ENCODE measurements at places on chromosomes 6 and 20.

GRCh38 chr20:54172856-54173652, 732 bp downstream of the CYP24A1 start:
- no peak for DNase-seq

- DNase-seq: no peak
Measured at GRCh38 chr6:49902856-49903255, 36.5 kb upstream of the CRISP1 start.

DNA sequence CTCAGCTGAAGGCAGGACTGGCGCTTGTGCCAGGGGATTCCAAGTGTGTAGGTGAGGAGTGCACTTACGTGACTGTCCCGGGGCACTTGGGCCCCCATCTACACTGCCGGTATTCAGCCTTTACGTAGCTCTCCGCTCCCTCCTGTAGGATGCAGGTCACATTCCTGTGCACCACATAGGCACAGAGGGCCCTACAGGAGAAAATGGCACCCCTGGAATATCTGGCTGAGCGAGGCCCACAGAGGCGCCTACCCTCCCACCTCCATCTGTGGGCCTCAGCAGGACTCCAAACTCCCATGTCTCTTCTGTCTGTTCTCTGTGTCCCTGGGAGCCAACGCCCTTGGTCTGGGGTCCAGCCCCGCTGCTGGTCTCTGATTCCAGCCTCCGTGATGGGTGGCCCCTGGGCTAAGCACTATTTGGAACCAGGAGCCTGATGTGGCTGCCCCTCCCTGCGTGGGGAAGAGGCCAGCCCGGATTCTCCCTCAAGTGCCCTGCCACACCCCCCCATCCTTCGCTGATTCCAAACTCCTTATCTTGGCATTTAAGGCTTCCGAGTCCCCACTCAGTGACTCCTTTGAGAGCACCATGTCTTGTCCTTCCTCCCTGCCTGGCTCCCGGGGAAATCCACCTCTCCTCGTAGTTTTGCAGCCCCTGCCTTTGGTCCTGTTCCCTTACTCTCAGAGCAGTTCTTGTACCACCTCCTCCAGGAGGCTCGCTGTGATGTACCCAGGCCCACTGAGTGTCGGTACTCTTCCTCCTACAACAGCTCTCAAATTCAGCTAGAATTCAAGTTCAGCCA, 1.5 kb downstream of the EMILIN3 start:
- no peak for DNase-seq

DNA sequence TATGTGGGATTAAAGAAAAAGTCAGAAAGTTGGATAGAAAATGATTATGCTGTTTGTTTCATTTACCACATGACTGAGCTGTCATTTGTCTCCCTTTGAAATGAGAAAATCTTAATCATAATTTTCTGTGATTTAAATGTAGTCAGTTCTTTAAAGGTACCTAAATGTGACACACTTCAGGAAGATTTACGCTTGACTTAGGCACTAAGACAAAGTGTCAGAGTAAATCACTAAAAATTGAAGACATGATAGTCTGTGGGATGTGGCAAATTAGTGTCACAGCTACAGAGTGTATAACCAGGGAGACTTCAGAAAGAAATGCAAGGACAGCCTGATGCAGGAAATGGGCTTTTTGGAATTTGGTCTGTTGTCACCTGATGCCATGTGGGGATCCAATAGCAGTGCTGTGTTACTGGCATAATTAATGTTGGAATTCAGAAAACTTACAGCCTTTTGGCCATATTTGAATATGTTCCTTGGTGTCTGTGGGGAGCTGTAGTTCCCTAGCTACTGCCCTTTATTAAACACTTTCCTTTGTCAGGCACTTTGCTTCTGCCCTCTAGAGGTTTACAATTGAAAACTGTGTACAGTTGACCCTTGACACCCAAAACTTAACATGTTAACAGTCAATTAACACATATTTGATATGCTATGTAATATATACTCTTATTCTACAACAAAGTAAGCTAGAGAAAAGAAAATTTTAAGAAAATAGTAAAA, 493.8 kb downstream of the UTRN start:
- no peak for DNase-seq

GRCh38 chr6:3893487-3893886, 44.3 kb downstream of the FAM50B start:
- DNase-seq: no peak

- DNase-seq: no peak
Measured at GRCh38 chr20:19405958-19406357, 193.5 kb downstream of the SLC24A3 start.

DNA sequence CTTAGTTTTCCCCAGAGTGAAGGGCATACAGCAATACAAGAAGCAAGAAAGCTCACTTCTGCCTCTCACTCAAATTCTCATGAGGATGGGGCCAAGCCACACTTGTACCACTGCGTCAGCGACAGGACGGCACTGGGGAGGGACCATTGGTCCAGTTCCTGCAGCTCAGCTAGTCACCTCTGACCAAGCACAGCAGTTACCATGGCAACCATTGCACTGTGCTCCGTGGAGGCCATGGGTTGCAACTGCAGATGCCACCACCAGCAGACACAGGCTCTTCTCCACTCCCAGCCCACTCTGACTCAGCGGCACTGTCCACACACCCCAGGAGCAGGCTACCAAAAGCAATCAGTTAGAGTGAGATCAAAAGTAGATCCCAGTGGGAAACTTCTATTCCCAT, 441.1 kb upstream of the ARID1B start:
- no peak for DNase-seq

- no peak for DNase-seq
Measured at GRCh38 chr6:89058627-89059026, 21.9 kb upstream of the PNRC1 start.

- DNase-seq: peak; percentile 36
Measured at GRCh38 chr20:21048841-21049273, 57.3 kb downstream of the LINC00237 start.
